Activated CD4-positive, alpha-beta T cell treated with anti-CD3 and anti-CD28 coated beads, Interleukin-10, Interleukin-2, amounts not matched to agents 100 ng/mL and 50 ng/mL, durations not matched to agents 16 hours and 8 hours (primary cell): ENCODE measurements at places on chromosomes 6 and 20.

DNA sequence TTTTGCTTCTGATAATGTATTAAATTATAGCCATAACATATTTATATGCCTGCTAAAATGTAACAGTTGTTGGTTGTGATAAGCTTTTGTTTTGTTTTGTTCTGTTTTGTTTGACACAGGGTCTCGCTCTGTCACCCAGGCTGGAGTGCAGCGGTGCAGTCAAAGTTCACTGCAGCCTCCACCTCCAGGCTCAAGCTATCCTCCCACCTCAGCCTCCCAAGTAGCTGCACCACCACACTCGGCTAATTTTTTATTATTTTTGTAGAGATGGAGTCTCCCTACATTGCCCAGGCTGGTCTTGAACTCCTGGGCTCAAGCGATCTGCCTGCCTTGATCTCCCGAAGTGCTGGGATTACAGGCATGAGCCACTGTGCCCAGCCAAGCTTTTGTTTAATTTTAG lies 157.8 kb downstream of the ARID1B start:
- no peak for DNase-seq

GRCh38 chr6:3305831-3306230 lies 47.1 kb downstream of the PSMG4 start:
- DNase-seq: no peak

DNA sequence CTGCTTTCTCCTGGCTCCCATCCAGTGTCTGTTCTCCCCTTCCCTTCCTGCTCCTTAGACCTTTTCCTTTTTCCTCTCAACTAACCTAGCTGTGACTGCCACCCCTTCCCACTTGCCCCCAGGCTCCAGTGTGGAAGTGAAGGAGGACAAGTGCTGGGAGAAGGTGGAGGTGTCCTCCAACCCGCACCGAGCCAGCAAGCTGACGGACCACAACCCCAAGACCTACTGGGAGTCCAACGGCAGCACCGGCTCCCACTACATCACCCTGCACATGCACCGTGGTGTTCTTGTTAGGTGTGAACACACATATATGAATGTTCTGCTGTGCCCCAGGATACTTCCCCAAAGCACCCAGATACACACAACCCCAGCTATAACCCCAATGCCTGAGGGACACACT lies 18.5 kb downstream of the CUL9 start:
- no peak for DNase-seq

DNA sequence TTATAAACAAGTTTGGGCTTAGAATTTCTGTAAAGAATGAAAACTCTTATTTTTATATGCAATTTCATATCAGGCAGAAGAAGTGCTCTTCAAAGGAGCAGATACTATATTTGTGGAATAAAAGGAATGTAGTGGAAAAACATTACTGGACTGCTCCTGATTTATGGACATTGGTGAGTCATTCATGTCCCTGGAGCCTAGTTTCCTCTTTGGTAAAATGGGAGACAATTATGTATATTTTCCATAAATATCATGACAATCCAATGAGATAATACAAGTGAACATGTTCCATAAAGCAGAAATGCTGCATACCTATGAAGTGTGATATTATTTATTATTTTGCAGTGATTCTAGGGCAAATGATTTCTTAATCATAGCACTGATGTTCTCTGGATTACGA lies 445.8 kb upstream of the CITED2 start:
- no peak for DNase-seq

DNA sequence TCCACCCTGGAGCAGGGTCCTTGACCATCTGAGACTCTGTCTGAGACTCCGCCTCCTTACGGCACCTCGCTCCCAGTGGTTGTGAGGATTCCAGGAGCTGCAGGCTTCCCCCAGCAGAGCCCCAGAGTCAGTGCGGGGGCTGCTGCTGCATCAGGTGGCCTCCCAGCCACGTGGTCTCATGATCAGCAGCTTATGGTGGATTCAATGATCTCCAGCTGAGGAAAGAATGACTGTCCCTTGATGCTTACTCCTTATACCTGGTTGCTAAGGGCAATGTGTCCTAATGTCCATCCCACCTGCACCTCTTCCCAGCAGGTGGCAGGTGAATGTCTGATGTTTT lies 40.0 kb downstream of the SLC22A1 start:
- DNase-seq: no peak

- no peak for DNase-seq
These were observed 144.7 kb upstream of the ZNF217 start for GRCh38 chr20:53738039-53738944.

- no peak for DNase-seq
These were observed 27.7 kb downstream of the PTPRA start for GRCh38 chr20:2900845-2901592.

GRCh38 chr20:4829514-4830215 lies 108.0 kb downstream of the PRND start:
- DNase-seq: no peak

DNA sequence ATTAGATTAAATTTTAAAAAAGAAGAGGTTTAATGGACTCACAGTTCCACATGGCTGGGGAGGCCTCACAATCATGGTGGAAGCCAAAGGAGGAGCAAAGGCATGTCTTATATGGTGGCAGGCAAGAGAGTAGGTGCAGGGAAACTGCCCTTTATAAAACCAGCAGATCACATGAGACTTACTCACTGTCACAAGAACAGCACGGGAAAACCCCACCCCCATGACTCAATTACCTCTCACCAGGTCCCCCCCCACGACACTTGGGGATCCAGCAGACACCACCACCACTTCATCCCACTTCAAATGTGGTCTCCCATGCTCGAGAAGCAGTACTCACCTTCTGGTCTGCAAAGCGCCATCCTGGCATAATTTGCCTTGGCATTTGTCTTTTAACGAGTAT lies 24.6 kb downstream of the MTFR2 start:
- no peak for DNase-seq

DNA sequence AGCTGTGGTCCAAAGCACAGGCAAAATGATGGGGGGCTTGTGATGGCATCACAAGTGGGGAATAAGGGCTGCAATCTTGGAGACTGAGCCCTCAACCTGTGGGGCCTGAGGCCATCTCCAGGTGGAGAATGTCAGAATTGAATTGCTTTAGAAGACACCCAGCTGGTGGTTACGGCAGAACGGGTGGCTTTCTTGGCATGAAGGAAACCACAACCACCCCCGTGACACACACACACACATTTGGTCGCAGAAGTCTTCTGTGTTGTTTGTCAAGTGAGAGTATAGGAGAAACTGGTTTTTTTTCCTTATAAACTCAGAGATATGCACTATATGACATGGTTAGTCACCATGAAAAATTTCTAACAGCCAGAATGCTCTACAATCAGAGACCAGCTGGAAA lies 139.5 kb upstream of the CDH4 start:
- no peak for DNase-seq

GRCh38 chr6:54274383-54274782 lies 33.9 kb upstream of the TINAG start:
- DNase-seq: no peak

DNA sequence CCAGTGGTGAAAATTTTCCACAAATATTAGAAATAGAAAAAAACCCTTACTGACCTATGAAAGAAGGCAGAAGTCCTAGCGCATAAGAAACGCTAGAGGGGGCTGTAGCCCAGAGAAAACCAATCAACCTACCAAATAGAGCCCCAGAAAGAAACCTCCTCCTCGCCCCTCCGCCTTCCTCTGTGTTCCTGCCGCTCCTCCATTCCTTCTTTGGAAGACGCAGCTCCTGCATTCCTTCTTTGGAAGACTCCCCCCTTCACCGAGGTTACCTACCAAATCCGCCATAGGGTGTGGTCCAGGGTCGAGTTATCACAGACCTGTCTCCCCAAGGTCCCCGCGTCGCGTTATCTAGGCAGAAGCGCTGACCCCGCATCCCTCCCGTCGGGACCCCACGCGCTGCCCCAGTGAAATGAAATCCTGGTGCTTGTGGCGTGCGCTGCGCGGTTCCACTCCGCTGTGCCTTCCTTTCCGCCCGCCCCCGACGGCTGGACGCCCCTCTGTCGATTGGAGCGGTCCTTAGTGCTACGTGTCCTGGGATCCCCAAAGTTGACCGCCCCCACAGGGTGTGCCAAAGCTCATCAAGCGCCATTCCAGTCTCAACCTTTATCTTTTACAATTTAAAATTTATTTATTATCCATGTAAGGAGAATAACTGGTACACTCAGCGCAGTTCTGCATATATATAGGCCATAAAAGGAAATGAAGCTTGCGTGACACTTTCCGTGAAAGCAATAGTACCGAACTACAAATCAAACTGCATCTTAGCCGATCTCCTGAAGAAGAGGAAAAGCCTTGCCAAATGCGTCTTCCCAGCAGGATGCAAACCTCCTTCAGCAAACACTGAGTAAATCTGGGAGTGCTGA lies 13.0 kb downstream of the RPP21 start:
- DNase-seq: peak; percentile 58

GRCh38 chr6:39282774-39283173 lies 31.4 kb downstream of the KCNK17 start:
- DNase-seq: no peak

GRCh38 chr20:58921564-58921963 lies 59.5 kb upstream of the NELFCD start:
- DNase-seq: no peak

GRCh38 chr6:72974276-72974675 lies 251.0 kb downstream of the KHDC1L start:
- DNase-seq: no peak

- no peak for DNase-seq
These were observed 16.7 kb upstream of the ZFAND3 start for GRCh38 chr6:37802810-37803209.

DNA sequence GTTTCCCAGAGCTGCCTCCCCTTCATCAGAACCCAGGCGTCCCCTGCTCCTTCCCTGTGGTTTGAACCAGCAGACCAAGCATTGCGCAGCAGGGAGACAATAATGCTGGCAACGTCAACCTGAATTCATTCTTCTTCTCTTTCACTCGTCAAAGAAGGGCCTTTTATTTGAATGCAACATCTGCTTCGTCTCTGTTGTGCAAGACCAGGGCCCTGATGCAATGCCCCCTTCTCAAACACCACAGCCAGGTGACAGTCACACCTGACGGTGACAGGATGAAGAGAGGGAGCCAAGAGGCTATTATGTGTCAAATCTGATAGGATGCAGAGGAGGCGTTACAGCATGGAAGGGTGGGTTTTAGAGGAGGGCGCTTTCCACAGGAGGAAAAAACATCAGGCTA lies 8.0 kb downstream of the INSM1 start:
- DNase-seq: no peak

GRCh38 chr20:906703-907270 lies 9.3 kb downstream of the ANGPT4 start:
- DNase-seq: no peak

DNA sequence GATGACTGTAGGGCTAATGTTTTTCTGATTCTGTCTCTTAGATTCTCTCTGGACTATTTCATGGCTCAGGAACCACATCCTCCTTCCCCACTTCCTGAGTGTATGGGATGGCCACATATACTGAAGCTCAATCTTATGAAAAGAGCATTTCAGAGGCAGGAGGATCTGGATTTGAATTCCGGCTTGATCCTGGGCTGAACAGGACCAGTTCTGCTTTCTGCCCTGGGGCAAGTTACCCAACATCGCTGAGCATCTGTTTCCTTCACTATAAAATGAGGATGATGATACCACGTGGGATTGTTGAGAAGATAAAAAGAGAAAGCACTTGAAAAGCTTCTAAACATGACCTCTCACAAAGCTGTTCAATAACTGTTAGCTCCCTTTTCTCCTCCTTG lies 168.4 kb upstream of the TNFAIP3 start:
- peak; percentile 35 for DNase-seq

DNA sequence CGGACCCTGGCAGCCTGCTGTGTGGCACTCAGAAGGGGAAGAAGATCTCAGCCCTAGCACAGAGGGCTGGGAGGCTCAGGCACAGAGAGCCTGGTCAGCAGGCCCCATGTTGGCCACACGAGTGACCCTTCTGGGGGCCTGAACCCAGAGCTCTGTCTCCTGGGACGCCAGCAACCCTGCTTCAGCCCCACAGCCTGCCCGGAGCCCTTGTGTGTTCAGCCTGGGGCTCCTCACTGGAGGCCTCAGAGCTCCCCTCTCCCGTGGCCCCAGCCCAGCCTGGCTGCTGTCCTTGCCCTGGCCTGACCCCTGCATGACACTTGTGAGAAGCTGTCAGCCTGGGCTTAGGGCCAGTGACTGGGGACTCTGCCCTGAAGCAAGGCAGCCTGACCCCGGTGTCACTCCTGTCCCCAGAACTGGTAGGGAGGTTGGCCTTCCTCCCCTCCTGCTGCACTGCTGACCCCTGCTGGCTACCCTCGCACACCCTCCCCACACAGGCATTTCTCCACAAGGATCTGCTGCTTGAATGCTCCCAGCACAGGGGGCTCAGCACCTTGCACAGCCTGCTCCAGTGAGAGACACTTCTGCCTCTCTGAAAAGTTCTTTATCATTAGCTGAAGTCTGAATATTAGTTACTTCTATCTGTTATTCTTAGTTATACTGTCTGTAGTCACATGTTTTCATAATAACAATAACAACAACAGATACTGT lies 15.4 kb upstream of the IP6K3 start:
- peak; percentile 53 for DNase-seq
